ENCODE measurements at places on chromosomes 6 and 20. TPM values are rescaled to one million over a fixed set of nuclear protein-coding genes. Genes with fewer than 3 reads are reported as not detected.

DNA sequence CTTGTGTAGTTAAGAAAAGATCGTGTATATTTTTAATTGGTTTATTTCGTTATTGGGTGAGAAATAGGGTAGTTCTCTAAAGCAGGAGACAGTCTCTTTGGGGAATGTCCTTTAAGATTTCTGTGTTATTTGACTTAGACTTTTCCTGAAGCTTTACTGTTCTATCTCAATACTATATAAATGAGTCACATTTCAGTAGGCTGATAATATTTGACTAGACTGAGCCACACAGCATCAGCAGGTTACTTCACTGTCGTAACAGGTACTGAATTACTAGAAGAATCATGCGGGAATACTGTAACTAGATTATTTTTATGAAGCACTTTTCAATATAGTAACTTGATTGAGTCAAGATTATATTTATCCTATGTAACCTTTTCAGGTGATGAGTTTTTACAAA is 1.4 kb downstream of the SMAP1 start:
- H3K4me1 ChIP-seq, result peaks cover 25% of the 10 kb centered on the region
- no peak for DNase-seq
- H3K36me3 ChIP-seq, result no peaks in the 10 kb centered on the region
- peak overlapping the region; percentile 92 for H3K27ac ChIP-seq
- peak overlapping the region; percentile 93 for H3K4me3 ChIP-seq
- H3K27me3 ChIP-seq, result no peaks in the 10 kb centered on the region

GRCh38 chr6:116218172-116218633 is 35.7 kb downstream of the TSPYL4 start:
- H3K27ac ChIP-seq, result no peak overlapping the region
- no peaks in the 10 kb centered on the region for H3K27me3 ChIP-seq
- no peak overlapping the region for H3K4me3 ChIP-seq
- H3K36me3 ChIP-seq, result no peaks in the 10 kb centered on the region
- DNase-seq, result no peak

GRCh38 chr6:151100326-151100725 is 139.4 kb upstream of the AKAP12 start:
- no peak for DNase-seq
- H3K4me3 ChIP-seq, result no peak overlapping the region
- no peaks in the 10 kb centered on the region for H3K36me3 ChIP-seq

DNA sequence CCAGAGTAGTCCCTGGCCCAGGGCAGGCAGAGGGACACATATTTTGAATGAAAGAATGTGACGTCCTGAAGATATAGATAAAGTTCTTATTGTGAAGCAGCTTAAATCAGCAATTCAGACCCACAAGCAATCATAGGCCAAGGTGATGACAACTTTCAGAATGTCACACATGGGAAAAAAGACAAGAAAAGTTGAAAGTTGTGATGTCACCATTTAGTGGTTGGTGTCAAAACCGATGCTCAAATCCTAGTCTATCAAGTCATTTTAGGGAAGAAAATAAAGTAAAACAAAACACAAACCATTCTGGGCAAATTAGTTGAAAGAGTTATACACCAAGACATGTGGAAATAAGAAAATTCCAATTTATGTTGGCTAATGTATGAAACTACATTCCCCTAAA is 710.8 kb downstream of the DOK5 start:
- no peak overlapping the region for H3K27ac ChIP-seq
- no peak for DNase-seq
- H3K36me3 ChIP-seq, result no peaks in the 10 kb centered on the region
- no peak overlapping the region for H3K4me3 ChIP-seq
- H3K27me3 ChIP-seq, result no peaks in the 10 kb centered on the region
- H3K4me1 ChIP-seq, result no peaks in the 10 kb centered on the region

DNA sequence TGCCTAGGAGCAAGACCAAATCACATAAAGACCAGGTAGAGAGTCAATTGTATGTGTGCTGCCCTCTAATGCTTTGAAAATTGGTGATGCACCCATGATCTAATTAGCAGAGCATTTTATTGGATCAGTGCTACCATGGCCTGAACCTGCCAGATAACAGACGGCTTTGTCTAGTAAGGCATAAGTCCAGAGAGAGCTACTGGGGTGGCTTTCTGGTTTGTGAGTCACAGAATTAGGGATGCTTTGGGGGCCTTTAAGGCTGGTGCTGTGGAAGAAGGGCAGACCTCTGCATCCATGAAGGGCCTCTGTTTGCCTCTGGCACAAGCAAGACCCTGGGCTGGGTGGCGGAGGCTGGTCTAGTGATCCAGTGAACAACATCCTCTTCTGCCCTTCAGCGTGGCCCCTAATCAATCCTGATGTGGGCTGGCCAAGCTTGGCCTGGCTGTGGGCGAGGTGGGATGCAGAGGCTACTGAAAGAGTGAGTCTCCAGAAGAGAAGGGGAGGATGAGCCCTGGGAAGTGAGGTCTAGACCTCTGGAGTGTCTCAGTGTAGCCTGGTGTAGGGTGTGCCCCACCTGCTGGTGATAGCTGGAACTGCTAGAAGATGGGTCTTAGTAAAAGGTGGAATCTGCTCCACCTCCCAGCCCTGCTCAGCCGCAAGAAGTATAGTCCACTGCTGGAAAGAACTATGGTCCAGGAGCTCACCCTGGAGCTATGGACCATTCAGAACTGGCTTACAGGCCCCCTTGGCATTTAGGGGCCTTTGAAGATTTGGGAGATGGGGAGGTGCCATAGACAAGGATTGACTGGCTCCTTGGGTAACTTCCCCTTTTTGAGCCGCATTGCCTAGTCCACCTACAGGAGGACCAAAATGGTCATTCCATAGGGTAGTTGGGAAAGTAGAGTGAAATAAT is 36.7 kb upstream of the AAR2 start:
- H3K4me3 ChIP-seq, result no peak overlapping the region
- peaks cover 91% of the 10 kb centered on the region for H3K36me3 ChIP-seq
- no peak overlapping the region for H3K27ac ChIP-seq
- no peak for DNase-seq
- no peaks in the 10 kb centered on the region for H3K27me3 ChIP-seq
- no peaks in the 10 kb centered on the region for H3K4me1 ChIP-seq

Gene B3GALT4
- 12.8 TPM for total RNA-seq

Gene TINAG
- total RNA-seq, result not detected

Gene GGTLC1
- total RNA-seq, result not detected

Measured in esophagus squamous epithelium (tissue), 5 donors.